NT2/D1 (cell line): ENCODE measurements at places on chromosomes 12 and 14.

- DNase-seq: no peak
These were observed 86.9 kb downstream of the ATP23 start for GRCh38 chr12:58028294-58028693.

GRCh38 chr14:22882529-22883172, 371 bp upstream of the REM2 start:
- DNase-seq: peak; percentile 22

GRCh38 chr14:97417331-97417730, 620.1 kb downstream of the VRK1 start:
- no peak for DNase-seq

DNA sequence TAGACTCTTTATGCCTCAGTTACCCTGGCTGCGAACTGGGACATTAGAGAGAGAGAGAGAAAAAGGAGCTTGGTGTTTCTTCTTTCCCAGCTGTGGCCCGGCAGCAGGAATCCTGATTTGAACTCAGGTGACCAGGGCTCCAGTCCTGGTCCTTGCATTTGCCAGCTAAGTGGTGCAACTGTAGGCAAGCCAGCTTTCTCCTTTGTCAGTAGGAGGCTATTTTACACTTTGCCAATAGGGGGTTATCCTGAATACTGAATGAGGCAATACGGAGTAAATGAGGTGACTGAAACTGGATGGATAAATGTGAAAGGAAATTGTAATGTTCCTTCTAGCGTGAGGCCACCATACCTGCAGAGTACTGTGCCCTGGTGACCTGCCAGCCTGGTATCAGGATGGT, 27.8 kb downstream of the KCNA5 start:
- no peak for DNase-seq

DNA sequence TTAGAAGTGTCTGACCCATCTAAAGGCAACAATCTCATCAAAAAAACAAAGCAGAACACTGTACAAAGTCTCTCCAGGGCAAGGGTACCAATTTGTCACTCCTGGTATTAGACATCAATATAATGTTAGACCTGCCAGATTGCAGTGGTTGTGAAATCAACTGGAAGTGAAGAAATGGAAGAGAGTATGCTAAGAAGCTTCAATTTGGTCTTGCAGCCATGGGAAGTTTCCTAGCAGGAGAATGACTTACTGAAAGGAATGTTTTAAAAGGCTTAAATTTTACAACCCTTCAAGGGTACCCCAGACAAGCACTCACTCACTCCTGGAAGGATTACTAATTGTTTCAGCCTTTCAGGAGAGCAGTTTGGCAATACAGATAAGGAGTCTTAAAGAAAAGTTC, 18.9 kb downstream of the LLPH start:
- DNase-seq: no peak

- no peak for DNase-seq
These were observed 116.0 kb upstream of the FLRT2 start for GRCh38 chr14:85413836-85414526.

GRCh38 chr12:49331380-49332222, 5.4 kb downstream of the C1QL4 start:
- DNase-seq: no peak
